ENCODE measurements at places on chromosomes 13 and 19.

- no peak overlapping the region for H3K4me3 ChIP-seq
- no peak overlapping the region for H3K27ac ChIP-seq
- no peaks in the 10 kb centered on the region for H3K36me3 ChIP-seq
- no peak for DNase-seq
Observed at GRCh38 chr13:99743094-99743493, 228.5 kb downstream of the ZIC5 start.

DNA sequence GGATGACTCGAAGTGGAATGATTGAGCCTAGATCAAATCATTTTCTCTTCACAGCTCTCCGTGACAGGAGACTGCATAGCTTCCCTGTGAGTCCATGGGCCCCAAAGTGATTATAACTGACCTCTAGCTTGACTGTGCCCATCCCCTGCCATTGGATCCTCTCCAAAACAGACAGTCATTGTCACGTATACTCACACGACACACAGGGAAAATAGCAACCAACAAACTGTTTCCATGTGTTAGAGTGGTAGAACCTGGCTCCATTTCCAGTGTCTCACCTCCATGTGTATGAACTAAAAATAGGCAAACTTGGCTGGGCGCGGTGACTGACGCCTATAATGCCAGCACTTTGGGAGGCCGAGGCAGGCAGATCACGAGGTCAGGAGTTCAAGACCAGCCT is 48.8 kb upstream of the NPAS1 start:
- H3K4me3 ChIP-seq, result no peak overlapping the region
- DNase-seq, result no peak
- peaks cover 87% of the 10 kb centered on the region for H3K4me1 ChIP-seq

DNA sequence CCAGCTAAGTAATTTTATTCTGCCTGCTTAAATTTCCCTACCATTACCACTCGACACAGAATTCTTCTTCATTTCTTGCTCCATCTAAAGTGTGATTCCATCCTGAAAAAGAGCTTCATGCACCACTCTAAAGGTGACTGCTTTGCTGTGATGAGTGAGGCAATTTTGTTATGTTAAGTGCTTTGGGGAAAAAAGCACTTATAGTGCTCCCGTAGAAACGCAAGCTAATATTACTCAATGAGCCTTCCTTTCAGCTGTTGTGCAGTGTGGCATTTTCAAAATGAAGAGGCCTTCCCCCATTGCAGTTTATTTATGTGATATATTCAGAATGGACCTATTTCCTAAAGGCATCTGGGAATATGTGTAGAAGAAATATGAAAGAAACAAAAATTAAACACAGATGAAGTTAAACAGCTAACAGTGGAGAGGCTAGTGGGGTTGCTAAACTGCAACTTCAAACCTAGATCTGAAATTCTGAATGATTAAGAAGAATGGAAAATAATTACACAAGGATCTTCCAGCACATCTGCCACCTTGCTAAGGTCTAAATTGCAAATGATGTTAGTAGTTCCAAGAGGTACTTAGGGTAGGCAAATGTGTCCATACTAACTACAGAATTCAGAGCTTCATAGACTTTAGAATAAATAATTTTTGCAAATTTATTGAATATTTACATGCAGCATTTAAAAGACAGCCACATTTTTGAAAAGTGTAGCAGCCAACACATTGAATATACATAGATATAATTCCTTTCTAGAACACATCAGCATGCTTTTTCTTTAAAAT is 211.7 kb downstream of the DCT start:
- no peak overlapping the region for H3K4me3 ChIP-seq
- H3K36me3 ChIP-seq, result no peaks in the 10 kb centered on the region
- H3K27ac ChIP-seq, result no peak overlapping the region

GRCh38 chr13:80168089-80168850 is 172.7 kb downstream of the SPRY2 start:
- H3K27me3 ChIP-seq, result no peaks in the 10 kb centered on the region
- DNase-seq, result no peak
- H3K36me3 ChIP-seq, result no peaks in the 10 kb centered on the region
- H3K4me1 ChIP-seq, result no peaks in the 10 kb centered on the region
- H3K4me3 ChIP-seq, result no peak overlapping the region
- H3K27ac ChIP-seq, result no peak overlapping the region

DNA sequence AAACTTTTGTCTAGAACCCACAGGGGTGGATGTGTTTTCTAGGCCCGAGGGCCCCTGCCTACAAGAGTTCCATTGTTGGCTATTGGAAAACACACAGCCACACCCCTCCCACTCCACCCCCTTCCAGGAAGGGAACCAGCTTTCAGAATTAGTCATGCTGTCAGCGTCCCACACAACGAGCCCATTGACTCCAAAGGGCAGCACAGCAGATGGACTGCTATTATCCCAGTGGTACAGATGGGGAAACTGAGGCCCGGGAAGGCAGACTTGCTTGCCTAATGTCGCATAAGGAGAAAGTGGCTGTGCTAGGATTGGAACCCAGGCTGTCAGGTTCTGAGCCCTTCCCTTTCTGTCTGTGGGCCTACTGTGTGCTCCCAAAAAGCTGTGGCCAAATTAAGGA is 8.1 kb upstream of the FXYD3 start:
- H3K27me3 ChIP-seq, result no peaks in the 10 kb centered on the region
- no peaks in the 10 kb centered on the region for H3K36me3 ChIP-seq
- peak overlapping the region; percentile 1 for H3K27ac ChIP-seq

GRCh38 chr19:44943801-44944249 is 1.8 kb downstream of the APOC4 start:
- no peaks in the 10 kb centered on the region for H3K36me3 ChIP-seq
- no peak overlapping the region for H3K27ac ChIP-seq
- peak; percentile 61 for DNase-seq
- H3K27me3 ChIP-seq, result no peaks in the 10 kb centered on the region

- DNase-seq, result no peak
- no peak overlapping the region for H3K4me3 ChIP-seq
- no peaks in the 10 kb centered on the region for H3K27me3 ChIP-seq
Observed at GRCh38 chr13:110758195-110758805, 44.8 kb downstream of the ING1 start.

- H3K36me3 ChIP-seq, result peaks cover 23% of the 10 kb centered on the region
- H3K27me3 ChIP-seq, result no peaks in the 10 kb centered on the region
- no peak overlapping the region for H3K4me3 ChIP-seq
- H3K4me1 ChIP-seq, result no peaks in the 10 kb centered on the region
- H3K27ac ChIP-seq, result peak overlapping the region; percentile 77
Observed at GRCh38 chr19:40266912-40267600, 18.1 kb downstream of the AKT2 start.

DNA sequence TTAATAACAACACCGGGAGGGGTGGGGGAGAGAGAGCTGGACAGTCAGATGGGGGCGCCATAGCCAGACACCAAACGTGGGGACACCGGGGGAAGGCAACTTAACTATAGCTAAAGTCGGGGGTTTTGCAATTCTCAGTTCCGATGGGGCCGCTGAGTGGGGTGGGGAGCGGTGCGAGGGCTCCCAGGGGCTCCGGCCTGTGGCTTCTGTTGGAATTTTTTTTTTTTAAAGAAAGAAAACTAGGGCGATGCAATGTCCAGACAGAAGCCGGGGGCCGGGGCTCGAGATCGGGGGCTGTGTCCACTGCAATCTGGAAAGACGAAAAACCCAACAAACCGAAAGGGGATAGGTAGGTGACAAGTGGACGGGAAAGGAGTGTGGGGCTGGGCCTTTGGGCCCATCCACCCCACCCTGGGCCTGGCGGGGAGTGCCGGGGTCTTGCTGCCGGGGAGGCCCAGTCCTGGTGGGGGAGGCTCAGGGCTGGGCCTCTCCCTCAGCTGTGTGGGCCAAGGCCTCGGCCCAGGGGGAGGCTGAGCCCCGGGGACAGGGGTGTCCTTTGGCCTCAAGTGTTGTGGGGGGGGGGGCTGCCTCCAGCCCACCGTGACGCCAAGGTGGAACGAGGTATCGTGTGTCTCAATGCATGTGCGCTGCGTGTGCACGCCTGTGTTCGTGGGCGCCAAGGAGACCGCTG is 17.3 kb downstream of the PRKCSH start:
- H3K4me3 ChIP-seq, result no peak overlapping the region
- peaks cover 15% of the 10 kb centered on the region for H3K36me3 ChIP-seq
- H3K27me3 ChIP-seq, result no peaks in the 10 kb centered on the region
- H3K27ac ChIP-seq, result no peak overlapping the region
- H3K4me1 ChIP-seq, result no peaks in the 10 kb centered on the region

GRCh38 chr19:45711851-45712698 is 18.6 kb downstream of the FBXO46 start:
- peaks cover 14% of the 10 kb centered on the region for H3K4me1 ChIP-seq
- DNase-seq, result peak; percentile 66
- peaks cover 19% of the 10 kb centered on the region for H3K36me3 ChIP-seq
- peak overlapping the region; percentile 61 for H3K27ac ChIP-seq
- no peaks in the 10 kb centered on the region for H3K27me3 ChIP-seq
- H3K4me3 ChIP-seq, result no peak overlapping the region

DNA sequence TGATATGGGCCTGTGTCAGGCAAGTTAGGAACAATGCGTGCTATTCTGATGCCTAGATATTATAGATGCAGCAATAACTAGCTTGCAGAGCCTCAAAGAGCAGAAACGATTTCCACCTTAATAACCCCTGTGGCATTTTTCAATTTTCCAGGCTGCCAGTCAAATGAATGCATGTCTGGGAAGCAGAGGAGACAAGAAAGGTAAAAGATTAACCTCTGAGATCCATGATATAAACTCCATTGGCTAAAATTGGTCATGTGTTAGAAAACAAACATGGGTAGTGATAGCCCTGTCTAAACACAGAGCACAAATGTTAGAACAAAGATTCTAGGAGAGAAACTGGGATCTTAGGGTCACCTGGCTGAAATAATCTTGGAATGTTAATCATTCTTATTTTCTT is 811.1 kb downstream of the DIAPH3 start:
- H3K4me3 ChIP-seq, result no peak overlapping the region
- no peaks in the 10 kb centered on the region for H3K4me1 ChIP-seq
- H3K27me3 ChIP-seq, result no peaks in the 10 kb centered on the region
- no peak overlapping the region for H3K27ac ChIP-seq
- no peak for DNase-seq

DNA sequence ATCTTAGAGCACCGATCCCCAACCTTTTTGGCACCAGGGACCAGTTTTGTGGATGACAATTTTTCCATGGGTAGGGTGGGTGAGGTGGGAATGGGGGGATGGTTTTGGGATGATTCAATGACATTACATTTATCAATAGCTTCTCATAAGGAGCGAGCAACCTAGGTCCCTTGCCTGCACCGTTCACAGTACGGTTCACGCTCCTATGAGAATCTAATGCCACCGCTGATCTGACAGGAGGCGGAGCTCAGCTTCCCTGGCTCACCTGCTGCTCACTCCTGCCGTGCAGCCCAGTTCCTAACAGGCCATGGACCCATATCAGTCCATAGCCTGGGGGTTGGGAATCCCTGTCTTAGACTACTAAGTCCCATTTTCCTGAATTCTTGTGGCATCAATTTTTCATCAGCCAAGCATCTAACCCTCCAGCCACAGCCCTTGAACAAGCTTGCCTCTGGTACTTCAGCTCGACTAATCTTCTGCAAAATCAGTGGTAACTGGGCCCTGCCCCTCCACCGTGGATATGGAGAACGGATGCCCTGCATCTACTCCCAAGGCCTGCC is 37.0 kb upstream of the MAP3K10 start:
- no peaks in the 10 kb centered on the region for H3K4me1 ChIP-seq
- no peaks in the 10 kb centered on the region for H3K36me3 ChIP-seq
- H3K4me3 ChIP-seq, result no peak overlapping the region

GRCh38 chr13:35953537-35954206 is 177.5 kb downstream of the DCLK1 start:
- peak overlapping the region; percentile 13 for H3K27ac ChIP-seq
- DNase-seq, result peak; percentile 87
- H3K4me3 ChIP-seq, result no peak overlapping the region
- no peaks in the 10 kb centered on the region for H3K36me3 ChIP-seq
- no peaks in the 10 kb centered on the region for H3K4me1 ChIP-seq

DNA sequence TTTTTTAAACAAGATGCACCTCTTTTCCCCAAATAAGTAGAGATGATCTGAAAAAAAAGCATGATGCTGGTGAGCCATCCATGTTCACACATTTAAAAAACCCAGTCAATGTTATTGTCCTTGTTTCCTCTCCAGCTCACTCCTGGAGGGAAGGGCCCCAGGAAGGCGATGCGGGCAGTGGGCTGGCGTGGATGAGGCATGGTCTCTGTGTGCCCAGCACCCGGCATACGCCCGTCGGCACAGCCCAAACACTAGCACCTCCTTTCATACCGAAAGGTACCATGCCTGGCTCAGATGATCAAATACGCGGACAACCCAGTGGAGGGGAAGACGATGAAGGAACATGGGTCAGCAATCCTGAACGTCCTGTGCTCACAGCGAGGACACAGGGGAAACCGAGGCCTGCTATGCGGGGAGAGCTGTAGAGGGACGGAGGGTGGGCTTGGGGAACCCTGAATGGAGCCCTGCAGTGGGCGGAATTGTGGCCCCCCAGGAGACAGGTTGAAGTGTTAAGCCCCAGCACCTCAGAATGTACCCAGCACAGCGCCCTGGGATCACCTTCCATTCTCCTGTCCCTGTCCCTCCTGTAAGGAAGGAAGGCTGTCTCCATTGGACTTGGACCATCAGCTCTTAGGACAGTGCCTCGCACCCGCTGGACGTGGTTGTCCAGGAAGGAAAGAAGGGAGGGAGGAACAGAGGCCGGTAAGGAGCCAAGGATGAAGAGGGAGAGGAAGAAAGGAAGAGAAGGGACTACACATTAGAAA is 49.4 kb downstream of the SOX1 start:
- H3K4me1 ChIP-seq, result no peaks in the 10 kb centered on the region
- H3K27me3 ChIP-seq, result no peaks in the 10 kb centered on the region
- no peak overlapping the region for H3K4me3 ChIP-seq
- no peaks in the 10 kb centered on the region for H3K36me3 ChIP-seq
- no peak overlapping the region for H3K27ac ChIP-seq
- no peak for DNase-seq

GRCh38 chr19:45275370-45275971 is 24.4 kb downstream of the MARK4 start:
- no peak overlapping the region for H3K4me3 ChIP-seq
- H3K27me3 ChIP-seq, result no peaks in the 10 kb centered on the region
- no peak for DNase-seq
- H3K27ac ChIP-seq, result no peak overlapping the region
- no peaks in the 10 kb centered on the region for H3K4me1 ChIP-seq
- peaks cover 47% of the 10 kb centered on the region for H3K36me3 ChIP-seq

DNA sequence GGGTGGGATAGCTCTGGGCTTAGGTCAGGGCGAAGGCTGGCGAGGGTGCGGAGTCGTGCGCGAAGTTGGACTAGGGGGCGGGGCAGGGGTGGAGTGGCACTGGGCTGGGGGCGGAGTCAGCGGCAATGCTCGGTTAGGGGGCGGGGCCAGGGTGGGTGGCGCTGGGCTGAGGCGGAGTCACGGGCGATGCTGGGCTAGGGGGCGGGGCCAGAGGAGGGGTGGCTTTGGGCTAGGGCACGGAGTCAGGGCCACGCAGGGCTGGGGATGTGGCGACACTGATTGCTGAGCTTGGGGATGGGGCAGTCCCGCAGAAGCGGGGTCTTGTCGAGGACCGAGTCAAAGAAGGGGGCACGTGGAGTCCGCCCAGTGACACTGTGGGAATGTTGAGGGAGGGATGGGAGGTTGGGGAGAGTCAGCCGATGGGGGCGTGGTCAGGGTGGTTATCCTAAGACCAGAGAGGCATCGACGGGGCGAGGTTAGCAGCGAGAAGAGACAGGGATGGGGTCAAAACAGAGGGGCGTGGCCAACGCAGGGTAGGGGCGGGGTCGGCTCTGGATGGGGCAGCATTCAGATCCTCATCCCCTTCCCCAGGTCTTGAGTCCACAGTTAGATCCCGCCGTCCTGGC is 8.7 kb downstream of the HOMER3 start:
- H3K27me3 ChIP-seq, result no peaks in the 10 kb centered on the region
- H3K27ac ChIP-seq, result no peak overlapping the region
- no peaks in the 10 kb centered on the region for H3K4me1 ChIP-seq
- no peak for DNase-seq
